Mucosa of gallbladder (tissue), 1 donor: ENCODE measurements at places on chromosomes 13 and 19.

DNA sequence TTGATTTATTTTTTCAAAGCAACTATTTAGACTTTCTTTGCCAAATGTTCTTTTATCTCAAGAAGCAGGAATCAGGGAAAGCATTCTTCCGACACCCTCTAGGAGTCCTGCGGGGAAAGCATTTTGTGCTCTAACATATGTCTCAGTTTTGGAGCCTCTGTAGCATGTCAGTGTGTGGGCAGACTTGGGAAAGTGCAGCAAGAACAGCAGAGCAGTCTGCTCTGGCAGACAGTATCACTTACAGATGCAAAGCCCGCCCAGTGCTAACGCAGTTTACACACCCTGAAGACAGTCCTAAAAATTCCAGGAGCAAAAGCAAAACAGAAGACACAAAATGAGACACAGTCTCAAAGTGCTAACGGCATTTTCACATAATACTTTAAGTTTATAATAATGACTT, 393.5 kb downstream of the KLF12 start:
- DNase-seq: no peak

- no peak for DNase-seq
These were observed 920.9 kb downstream of the SLITRK5 start for GRCh38 chr13:88592105-88592504.

- DNase-seq: no peak
These were observed 96.7 kb downstream of the GJA3 start for GRCh38 chr13:20064128-20064527.

GRCh38 chr13:99380921-99381645, 73.9 kb upstream of the GPR183 start:
- DNase-seq: no peak

DNA sequence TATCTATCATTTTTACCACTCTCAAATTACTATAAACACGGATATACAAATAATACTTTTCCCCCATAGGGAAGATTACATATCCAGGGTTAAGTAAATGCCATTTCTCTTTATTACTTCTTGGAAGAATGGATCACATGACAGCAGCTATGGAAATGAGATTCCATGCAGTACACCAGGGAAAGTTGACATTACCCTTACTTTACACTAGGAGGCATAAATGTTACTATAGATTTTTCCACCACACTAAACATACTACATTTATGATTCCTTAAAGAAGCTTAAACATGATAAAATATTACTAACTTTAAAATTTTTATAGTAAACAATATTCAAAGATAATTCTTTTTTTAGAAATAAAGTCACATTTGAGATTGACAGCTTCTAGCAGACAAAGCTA, 611.4 kb downstream of the PCDH9 start:
- no peak for DNase-seq

DNA sequence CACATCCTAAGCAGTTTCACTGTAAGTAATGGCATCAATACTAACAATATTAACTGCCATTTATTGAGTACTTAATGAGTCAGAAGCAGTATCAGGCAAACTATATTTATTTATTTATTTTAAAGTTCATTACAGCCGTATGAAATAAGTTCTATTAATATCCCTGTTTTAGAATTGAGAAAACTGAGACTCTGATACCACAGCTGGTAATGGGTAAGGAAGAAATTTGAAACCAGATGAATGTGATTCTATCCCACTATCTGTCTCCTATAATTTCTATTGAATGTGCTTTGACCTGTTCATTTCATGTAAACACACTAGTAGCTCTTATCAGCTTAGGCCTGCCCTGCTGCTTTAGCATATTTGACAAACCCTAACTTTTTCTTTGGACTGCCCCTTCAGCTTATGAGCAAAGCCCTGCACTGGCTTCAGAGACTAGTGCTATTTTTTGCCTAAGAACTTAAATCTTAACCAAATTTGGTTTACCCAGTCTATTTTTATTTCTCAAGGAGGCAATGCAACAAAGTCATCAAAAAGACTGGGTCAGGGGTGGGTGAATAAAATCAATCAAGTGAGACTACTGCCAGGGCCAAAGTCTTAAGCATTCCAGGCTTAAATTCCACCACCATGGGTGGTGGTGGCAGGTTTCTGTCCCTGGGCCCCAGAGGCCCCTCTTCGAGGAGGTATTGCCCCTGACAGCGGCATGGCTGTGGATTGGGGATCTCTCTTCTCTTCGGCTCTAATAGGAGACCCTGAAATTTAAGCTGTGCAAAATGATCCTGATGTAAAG, 143.4 kb downstream of the DLEU7 start:
- no peak for DNase-seq
